Activated T-cell treated with anti-CD3 and anti-CD28 coated beads, Interleukin-2, amount 50 U/mL, for 72 hours (primary cell): ENCODE measurements at places on chromosomes 2 and 18. TPM values are rescaled to one million over a fixed set of nuclear protein-coding genes. Genes with fewer than 3 reads are reported as not detected.

Gene CRYGD
- total RNA-seq, result not detected

- no peak for DNase-seq
Measured at GRCh38 chr2:201432038-201432620, 19.1 kb downstream of the TRAK2 start.

DNA sequence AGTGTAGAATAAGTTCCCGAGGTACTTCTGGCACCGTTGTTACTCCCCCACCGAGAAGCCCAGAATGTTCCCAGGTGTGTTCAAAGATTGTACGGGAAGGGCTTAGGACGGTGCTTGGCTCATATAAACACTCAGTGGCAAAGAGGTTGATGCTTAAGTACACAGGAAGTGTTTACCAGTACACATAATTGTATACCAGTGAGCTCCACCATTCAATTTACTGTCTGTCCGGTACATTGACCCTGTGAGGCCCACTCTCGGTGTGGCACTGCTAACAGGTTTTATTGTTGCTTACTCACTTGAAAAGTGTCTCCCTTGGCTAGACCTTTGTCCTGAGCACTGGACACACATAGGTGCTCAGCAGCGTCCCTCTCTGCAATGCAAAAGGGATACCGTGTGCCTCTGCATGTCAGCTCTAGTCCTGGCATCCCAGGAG lies 191.0 kb downstream of the NEDD4L start:
- no peak for DNase-seq

GRCh38 chr2:42852798-42853197 lies 60.4 kb upstream of the HAAO start:
- no peak for DNase-seq

Gene SP140
- 109 TPM for total RNA-seq

DNA sequence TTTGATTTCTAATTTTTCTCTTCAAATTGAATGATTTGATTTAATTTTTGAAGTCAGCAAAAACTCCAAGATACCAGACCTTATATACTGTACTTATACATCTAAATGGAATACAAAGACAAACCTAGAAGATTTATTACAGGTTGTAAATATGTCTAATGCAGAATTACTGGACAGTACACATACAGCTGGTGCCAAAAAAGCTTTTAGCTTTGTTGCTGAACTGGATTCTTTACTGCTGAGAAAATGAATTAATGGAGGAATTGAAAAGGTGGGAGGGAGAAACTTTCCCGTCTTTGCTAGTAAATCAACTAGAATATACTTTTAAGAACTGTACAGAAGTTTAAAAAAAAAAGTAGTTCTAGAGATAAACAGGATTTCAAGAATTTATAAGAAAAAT lies 17.5 kb downstream of the C1D start:
- no peak for DNase-seq

Gene CCDC178
- total RNA-seq, result not detected

- DNase-seq, result peak; percentile 16
Measured at GRCh38 chr18:59918320-59918755, 18.5 kb downstream of the PMAIP1 start.

DNA sequence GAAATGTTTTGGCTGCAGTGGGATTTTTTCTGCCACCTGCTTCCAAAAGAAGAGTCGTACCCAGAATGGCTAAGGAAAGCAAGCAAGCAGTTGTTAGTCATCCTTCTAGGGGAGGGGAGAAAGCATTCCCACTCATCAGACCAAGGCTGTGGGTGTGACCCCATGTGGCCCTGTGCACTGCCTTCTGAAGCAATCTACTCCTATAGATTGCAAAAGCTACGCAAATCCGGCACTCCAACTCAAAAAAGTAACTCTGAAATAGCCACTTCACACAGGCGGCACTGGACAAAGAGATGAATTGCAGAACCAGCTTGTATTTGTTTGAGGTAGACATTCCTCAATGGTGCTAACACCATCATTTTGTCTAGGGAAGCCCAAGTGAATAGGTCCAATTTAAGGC lies 44.3 kb downstream of the ST3GAL5 start:
- DNase-seq, result no peak

Gene SNRPD1
- total RNA-seq, result 82.9 TPM

DNA sequence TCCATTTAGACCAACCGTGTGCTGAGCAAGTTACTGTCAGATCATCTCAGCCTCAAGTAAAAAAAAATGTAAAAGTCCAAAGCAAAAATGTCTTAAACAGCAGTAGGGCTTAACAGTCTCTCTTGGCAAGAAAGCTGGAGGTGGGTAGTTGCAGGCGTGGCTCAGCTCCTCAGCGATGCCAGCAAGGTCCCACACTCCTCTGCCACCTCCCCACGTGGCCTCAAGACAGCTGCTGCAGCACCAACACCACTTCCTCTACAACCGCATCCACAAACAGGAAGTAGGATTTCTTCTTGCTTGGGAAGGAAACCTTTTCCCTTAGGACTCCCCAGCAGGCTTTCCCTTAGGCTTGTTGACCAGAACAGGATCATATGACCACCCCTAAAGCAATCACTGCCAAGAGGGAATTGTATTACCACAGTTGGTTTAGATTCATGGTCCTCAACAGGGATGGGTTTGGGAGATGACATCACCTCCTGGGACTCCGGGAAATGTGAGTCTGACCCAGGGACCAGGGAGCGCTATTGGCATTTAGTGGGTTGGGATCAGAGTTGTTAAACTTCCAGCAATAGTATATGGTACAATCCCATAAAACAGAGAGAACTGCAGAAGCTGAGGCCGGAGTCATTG lies 97.1 kb downstream of the MAPK4 start:
- DNase-seq, result no peak

DNA sequence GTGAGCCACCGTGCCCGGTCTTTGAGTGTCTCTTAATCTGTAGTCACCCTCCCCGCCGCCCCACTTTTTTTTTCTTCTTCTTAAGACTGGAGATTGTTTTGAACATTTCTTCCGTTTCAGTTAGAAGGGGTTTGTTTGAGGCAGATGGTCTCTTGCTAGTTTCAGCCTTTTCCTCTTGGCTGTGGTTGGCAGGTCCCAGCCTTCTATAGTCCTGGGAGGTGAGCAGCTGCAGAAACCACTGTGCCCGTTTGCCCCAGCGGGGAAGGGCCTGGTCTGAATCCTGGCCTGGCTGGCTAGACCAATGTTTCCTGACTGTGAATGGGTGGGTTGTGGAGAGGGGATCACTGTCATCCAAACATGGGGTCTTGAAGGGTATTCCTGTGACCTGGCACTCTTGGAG lies 30.1 kb upstream of the MCFD2 start:
- no peak for DNase-seq

Gene DNER
- total RNA-seq, result not detected

- DNase-seq, result no peak
Measured at GRCh38 chr2:229475778-229476177, 204.7 kb upstream of the PID1 start.

Gene NYAP2
- total RNA-seq, result not detected

DNA sequence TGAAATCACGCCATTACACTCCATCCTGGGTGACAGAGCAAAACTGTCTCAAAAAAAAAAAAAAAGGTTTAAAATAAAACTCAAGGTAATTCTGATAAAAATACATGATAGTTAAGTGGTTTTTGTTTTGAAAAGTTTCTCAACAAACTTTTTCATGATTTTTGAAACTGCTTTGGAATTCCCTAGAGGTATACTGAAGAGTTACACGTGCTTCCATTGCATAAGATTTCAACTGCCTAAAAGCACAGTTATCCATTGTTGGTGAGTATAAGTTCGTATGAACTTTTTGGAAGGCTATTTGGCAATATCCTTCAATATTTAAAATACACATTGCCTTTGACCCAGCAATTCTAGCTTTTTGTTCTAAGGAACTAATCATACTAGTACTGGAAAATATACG lies 74.9 kb downstream of the USP34 start:
- no peak for DNase-seq

Gene CPS1
- 3.3 TPM for total RNA-seq

DNA sequence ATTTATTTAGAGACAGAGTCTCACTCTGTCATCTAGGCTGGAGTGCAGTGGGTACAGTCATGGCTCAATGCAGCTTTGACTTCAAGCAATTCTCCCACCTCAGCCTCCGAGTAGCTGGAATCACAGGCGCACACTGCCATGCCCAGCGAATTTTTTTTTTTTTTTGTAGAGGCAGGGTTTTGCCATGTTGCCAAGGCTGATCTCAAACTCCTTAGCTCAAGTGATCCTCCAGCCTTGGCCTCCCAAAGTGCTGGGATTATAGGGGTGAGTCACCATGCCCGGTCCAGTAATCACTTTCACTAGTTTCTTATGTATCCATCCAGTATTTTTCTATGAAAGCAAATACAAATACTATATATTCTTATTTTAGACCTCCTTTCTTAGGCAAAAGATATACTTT lies 24.0 kb downstream of the PRKAG3 start:
- DNase-seq, result no peak

GRCh38 chr2:239265681-239266433 lies 135.0 kb downstream of the HDAC4 start:
- no peak for DNase-seq

Gene WDSUB1
- total RNA-seq, result 7.3 TPM

DNA sequence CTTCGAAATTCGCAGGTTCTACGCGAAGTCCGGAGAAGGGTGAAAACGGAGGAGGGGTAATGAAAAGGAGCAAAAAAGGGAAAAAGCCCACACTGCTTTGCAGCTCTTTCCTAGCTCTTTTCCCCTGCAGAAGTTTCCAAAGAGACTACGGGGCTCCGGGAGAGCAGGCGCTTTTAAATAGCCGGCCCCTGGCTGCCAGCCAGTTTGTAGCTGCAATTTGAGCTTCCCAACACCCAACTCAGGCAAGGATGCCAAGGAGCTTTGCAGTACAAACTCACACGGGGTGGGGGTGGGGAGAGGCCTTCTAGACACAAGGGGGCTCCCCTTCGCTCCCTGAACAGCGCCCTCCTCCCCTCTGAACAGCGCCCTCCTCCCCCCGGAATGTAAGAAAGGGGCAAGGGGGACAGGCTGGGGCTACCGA lies at the start of gene IGFBP5:
Gene IGFBP5 (minus strand): TSS at position 149 of the 421 bp plus-strand sequence. CDS start 774 bp downstream, outside the sequence.
- no peak for DNase-seq

Gene MAPRE3
- total RNA-seq, result 4.8 TPM

GRCh38 chr2:123165616-123166015 lies 859.5 kb upstream of the CNTNAP5 start:
- no peak for DNase-seq

DNA sequence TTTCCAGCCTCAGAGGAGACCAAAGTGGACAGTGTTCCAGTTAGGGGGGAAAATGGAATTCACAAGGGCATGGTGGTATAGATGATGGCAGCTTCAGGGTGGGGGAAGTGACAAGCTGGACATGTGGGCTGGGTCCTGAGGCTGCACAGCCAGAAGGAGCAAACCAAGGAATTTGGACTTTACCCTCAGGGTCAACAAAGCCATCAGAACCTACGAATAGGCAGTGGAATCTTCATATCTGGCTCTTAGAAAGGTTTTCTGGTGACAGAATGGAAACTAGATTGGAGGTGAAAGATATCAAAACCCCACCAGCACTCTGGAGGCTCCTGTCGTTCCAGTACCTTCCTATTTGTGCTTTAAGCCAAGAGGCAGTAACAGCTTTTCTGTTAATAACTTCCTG lies 127.1 kb downstream of the SETBP1 start:
- no peak for DNase-seq

DNA sequence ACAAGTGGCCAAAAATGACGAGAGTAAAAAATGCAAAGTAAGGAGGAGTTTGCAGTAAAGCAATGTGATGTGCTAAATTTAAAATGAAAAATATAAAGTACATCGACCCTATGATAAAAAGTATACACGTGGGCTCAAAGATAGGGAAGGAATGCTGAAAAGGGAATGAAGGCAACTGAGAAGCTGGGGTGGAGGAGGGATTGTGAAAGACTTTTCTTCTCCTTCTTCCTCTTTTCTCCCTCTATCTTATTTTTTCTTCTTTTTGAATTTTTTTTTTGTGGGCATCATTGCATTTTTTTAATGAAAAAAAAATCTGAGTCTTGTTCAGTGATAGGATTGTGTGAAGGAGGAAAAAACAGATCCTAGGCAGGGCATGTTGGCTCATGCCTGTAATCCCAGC lies 57.6 kb upstream of the STK17B start:
- no peak for DNase-seq

DNA sequence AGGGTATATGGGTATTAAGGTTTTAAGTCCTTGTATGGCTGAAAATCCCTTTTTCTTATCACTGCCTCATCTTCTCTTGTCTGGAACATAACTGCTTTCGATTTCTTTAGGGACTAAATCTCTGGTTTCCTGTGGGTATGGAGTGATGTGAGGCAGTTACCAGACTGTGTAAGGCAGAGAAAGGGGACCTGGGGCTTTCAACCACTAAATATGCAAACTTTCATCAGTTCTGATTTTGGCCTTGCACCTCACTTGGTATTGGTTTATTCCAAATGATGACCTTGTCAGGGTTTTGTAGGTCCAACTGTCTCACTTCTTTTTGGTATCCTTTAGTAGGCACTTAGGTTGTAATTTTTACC lies 9.3 kb downstream of the MAP4K4 start:
- DNase-seq, result no peak

Gene SCTR
- not detected for total RNA-seq

DNA sequence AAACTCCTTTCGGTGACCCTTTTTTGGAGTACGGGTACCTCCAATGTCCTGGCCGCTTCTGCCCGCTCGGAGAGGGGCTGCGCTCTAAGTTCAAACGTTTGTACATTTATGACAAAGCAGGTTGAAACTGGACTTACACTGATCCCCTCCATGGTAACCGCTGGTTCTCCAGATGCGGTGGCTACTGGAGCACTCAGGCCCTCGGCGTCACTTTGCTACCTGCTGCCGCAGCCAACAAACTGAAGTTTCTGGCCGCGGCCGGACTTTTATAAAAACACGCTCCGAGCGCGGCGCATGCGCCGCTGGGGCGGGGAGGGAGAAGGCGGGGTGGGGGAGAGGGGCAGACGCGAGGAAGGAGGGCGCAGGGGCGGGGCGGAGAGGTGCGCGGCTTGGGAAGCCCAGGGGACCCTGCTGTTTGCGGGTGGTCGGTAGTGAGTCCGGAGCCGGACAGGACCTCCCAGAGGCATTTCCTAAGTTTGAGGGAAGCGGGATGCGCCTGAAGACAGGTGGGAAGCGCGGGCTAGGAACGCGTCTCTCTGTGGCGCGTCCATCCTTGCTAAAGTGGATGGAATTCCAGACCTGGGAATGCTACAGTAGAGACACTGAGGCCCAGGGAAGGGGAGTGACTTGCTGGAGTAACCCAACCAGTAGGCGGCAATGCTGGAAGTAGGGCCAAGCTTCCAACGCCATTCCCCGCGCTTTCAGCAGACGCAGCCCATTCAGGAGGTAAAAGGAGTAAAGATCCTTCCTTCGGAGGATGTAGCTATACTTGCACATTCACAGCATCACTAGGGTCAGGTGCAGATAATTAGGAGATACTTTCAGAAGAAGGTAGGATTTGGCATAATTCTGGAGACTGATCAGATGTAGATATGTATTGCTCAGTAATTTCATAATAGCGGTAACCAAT lies at the start of gene CXCR4:
Gene CXCR4 (minus strand): TSS at position 241 of the 910 bp plus-strand sequence. CDS start 89 bp downstream, at position 152.
- peak; percentile 95 for DNase-seq

GRCh38 chr18:74946646-74947375 lies 262.1 kb downstream of the PTGR3 start:
- no peak for DNase-seq
